Activated CD4-positive, alpha-beta T cell treated with anti-CD3 and anti-CD28 coated beads, Interleukin-2, amount 50 U/mL, for 24 hours (primary cell): ENCODE measurements at places on chromosomes 5 and 9.

DNA sequence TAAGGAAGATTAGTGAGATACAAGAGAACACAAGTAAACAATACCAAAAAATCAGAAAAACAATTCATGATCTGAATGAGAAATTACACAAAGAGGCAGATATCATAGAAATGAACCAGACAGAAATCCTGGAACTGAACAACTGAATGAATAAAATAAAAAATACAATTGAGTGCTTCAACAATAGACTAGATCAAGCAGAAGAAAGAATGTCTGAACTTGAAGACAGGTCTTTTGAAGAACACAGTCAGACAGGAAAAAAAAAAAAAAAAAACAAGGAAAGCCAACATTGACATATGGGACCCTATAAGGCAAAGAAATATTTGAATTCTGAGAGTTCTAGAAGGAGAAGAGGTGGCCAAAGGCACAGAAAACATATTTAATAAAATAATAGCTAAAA is 115.2 kb downstream of the ZDHHC21 start:
- DNase-seq, result no peak

GRCh38 chr5:80125962-80126480 is 90.9 kb downstream of the THBS4 start:
- DNase-seq, result peak; percentile 45

DNA sequence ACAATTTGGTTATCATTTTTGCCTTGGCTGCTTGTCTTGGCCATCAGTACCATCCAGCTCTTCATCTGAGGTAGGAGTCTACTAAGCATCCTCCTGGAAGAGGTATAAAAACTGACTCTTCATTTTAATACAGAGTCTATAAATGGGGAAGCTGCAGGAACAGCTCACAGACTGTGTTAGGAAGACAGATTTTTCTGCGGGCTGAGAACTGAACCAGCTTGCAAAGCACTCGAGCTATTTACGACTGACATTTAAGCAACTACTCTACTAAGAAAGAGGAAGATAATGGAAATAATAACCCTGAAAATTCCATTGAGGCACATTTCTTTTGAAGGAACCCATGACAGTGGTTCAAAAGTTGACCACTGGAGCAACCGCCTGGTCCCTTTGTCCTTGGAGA is 314.5 kb upstream of the RFX3 start:
- DNase-seq, result no peak

- DNase-seq, result no peak
These were observed 140.1 kb upstream of the MOCS2 start for GRCh38 chr5:53249529-53250200.

DNA sequence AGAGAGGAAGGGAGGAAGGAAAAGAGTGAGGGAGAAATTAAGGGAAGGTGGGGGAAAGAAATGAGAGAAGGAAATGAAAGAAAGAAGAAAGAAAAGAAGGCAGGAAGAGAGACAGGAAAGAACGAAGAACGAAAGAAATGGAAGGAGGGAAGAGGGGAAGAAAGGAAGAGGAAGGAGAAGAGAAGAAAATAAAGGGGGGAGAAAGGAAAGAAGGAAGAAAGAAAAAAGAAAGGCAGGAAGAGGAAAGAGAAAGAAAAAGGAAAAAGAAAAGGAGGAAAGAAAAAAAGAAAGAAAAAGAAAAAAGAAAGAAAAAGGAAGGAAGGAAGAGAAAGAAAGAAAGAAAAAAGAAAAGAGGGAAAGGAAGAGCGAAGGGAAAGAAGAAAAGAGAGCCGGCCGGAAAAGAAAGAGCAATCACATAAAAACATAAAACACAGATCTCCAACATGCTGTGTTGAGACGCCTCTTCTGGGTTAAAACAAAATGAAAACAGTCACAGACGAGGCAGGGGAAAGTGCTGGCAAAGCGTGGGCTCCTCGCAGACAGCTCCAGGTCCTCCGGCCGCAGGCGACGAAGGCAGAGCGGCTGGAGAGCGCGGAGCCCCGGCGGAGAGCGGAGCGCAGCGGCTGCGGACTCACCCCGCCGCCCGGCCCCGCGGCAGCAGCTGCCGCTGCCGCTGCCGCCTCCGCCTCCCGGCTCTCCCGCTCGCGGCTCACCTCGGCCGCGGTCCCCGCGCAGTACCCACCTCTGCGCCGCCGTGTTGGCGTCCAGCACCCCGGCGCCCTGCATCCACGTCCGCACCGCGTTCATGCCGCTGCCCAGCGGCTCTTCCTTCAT is 896 bp downstream of the EBF1 start:
- DNase-seq, result no peak

- no peak for DNase-seq
These were observed 282.7 kb upstream of the POU5F2 start for GRCh38 chr5:94024101-94024500.

DNA sequence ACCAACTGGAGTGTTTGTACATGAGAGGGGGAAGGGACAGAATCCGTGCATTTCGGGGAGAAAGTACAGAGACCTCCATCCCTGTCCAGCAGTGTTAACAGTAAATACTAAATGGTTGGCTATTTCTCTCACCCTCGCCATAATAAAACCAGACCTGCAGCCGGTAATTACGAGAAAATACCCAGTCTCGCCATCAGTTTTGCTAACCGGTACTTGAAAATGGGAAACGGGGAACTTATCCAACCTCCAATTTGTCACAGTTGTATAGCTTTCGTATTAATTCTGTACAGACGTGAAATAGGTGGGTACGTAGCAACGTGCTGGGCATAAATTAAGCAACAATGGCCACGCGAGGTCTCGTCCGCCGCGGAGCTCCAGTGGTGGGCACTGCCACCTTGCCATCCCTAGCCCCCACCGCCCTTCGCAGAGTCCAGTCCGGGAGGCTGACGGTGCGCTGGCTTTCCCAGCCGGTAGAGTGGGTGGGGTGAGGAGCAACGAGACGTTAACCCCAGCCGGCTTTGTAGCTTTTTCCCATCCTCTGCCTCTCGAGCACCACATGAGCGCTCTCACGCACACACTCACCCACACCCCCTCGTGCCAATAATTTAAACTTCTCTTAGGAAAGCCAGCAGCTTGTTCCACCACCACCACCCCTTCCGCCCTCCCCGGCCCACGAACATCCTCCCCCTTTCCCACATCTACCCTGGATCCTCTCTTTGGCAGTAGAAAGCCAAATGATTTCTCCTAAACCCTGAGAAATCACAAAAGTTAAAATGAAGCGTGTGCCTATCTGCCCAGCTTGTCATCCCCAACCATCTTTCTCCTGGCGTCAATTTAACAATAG is 1.8 kb downstream of the ELAVL2 start:
- no peak for DNase-seq

GRCh38 chr5:94391996-94392395 is 226.4 kb downstream of the KIAA0825 start:
- DNase-seq, result no peak

GRCh38 chr5:95973793-95974325 is 12.2 kb upstream of the ELL2 start:
- DNase-seq, result no peak

GRCh38 chr9:91677331-91677730 is 253.7 kb upstream of the NFIL3 start:
- DNase-seq, result no peak

DNA sequence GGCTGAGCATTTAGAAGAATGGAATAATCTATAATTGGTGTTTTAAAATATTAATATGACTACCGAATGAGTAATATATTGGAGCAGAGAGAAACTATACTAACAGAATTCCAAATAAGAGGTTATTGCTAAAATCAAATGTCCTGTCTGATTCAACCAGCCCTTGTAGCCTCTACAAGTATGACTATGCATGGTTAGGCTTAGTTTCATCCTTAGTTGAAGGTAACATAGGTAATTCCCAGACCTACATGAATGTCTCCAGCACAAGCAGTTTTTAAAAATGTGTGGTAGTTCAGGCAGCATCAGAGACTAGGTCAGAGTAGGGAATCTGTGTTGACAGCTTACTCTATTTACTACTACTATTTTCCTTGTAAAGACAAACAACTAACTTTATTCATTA is 51.7 kb upstream of the SLC27A6 start:
- DNase-seq, result no peak

GRCh38 chr9:109190151-109190550 is 23.1 kb upstream of the FRRS1L start:
- no peak for DNase-seq

GRCh38 chr5:45279109-45279508 is 417.1 kb downstream of the HCN1 start:
- DNase-seq, result no peak

GRCh38 chr9:101925498-101925897 is 187.1 kb upstream of the GRIN3A start:
- DNase-seq, result no peak
